ENCODE measurements at places on chromosomes 2 and 18.

GRCh38 chr18:53950545-53950944, 273.9 kb downstream of the MBD2 start:
- no peak for ATAC-seq
- no peak overlapping the region for H3K27ac ChIP-seq
- no peaks in the 10 kb centered on the region for H3K36me3 ChIP-seq
- no peak overlapping the region for H3K4me3 ChIP-seq
- no peaks in the 10 kb centered on the region for H3K4me1 ChIP-seq
- no peaks in the 10 kb centered on the region for H3K27me3 ChIP-seq

DNA sequence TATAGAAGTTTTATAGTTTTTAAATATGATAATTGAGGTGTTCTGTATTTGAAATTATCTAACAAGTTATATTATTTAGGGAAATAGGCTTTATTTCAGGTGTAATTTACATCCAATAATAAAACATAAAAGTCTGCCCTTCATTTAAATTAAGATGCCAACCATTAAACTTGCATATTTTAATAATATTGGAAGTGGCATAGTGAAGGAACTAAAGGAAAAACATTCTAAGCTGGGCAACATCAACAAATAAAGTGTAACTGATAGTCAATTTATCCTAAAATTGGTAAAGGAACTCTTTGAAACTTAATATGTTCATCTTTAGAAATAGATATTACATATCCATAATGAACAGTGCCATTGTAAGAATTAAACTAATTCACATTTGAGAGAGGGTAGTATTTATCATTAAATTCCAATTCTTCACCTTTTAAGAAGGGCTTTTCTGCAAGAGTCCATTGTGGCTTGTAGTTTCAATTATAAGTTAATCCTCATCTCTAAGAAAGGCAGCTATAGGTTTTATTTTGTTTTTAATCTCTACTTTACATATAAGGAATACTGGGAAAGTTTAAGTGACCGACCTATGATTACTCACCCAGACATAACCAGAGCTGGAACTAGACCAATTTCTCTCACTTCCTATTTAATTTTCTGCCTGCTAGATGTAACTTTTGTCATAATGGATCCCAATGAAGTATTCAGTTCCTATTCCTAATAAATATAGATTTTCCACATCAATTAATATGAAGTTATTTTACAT, 401.6 kb downstream of the XIRP2 start:
- peaks cover 14% of the 10 kb centered on the region for H3K4me1 ChIP-seq
- no peaks in the 10 kb centered on the region for H3K36me3 ChIP-seq
- H3K4me3 ChIP-seq: no peak overlapping the region
- no peak for ATAC-seq

- no peak overlapping the region for H3K27ac ChIP-seq
- peaks cover 11% of the 10 kb centered on the region for H3K27me3 ChIP-seq
- H3K4me1 ChIP-seq: no peaks in the 10 kb centered on the region
Observed at GRCh38 chr2:8719528-8719927, 37.7 kb downstream of the ID2 start.

- H3K36me3 ChIP-seq: no peaks in the 10 kb centered on the region
- peaks cover 46% of the 10 kb centered on the region for H3K4me1 ChIP-seq
- ATAC-seq: no peak
- H3K27ac ChIP-seq: peak overlapping the region; percentile 5
Observed at GRCh38 chr2:230861552-230862255, 3.0 kb upstream of the ITM2C start.

DNA sequence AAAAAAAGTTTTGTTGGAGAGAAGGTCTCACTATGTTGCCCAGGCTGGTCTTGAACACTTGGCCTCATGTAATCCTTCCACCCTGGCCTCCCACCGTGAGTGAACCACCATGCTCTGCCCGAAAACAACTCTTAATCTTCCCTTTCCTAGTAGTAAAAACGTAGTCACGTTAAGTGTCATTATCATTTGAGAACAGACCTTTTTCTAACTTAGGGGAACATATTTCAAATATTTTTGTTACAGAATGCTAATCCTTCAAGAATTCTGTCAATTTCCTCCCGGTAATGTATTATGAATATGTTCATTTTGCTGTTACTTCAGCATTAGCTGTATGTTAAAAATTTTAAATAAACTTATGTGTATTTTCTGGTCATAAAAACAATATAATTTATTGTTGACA, 49.7 kb downstream of the MTA3 start:
- H3K27ac ChIP-seq: no peak overlapping the region
- H3K27me3 ChIP-seq: no peaks in the 10 kb centered on the region
- no peak overlapping the region for H3K4me3 ChIP-seq
- H3K4me1 ChIP-seq: peaks cover 9% of the 10 kb centered on the region
- peaks cover 36% of the 10 kb centered on the region for H3K36me3 ChIP-seq

GRCh38 chr2:238810321-238810720, 37.6 kb upstream of the TWIST2 start:
- ATAC-seq: no peak
- no peaks in the 10 kb centered on the region for H3K4me1 ChIP-seq
- no peak overlapping the region for H3K4me3 ChIP-seq
- H3K36me3 ChIP-seq: no peaks in the 10 kb centered on the region
- no peak overlapping the region for H3K27ac ChIP-seq

GRCh38 chr2:240962300-240963064, 35.9 kb upstream of the SNED1 start:
- no peaks in the 10 kb centered on the region for H3K4me1 ChIP-seq
- H3K4me3 ChIP-seq: no peak overlapping the region
- ATAC-seq: no peak
- H3K36me3 ChIP-seq: no peaks in the 10 kb centered on the region
- peaks cover 37% of the 10 kb centered on the region for H3K27me3 ChIP-seq

DNA sequence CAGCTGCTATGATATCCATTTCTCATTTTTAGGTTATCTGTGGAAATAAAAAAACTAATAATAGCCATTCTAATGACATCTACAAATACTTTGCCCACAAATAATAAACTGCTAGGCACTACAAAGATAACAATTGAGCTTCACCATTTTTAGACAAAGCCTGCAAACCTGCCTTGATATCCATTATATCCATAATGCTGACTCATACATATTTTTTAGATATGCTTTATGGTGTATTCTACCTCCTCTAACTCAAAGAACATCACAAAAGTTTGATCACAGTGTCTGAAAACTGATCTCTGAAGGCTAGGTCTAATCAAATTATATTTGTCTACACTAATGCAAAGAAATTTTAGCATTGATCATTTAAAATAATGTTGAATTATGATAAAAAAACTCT, 138.4 kb downstream of the HNMT start:
- no peak for ATAC-seq
- no peak overlapping the region for H3K27ac ChIP-seq
- peaks cover 6% of the 10 kb centered on the region for H3K36me3 ChIP-seq
- no peak overlapping the region for H3K4me3 ChIP-seq

DNA sequence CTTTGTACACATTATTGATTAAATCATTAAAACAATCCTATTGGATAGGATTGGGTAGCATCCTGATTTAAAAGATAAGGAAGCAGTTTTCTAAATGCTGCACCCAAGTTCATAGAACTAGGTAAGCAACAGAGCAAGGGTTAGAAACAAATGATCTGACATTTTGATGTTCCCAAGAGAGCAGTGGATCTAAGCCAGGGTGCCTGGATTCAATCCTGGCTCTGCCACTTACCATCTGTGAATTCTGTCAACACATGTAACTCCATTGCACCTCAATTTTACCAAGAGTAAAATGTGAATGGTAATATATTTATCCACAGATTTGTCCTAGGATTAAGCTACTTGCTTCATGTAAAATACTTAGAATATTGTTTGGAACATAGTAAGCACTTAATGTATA, 982.6 kb upstream of the FANCL start:
- no peak overlapping the region for H3K4me3 ChIP-seq
- no peaks in the 10 kb centered on the region for H3K4me1 ChIP-seq
- ATAC-seq: no peak
- H3K36me3 ChIP-seq: no peaks in the 10 kb centered on the region

- no peak overlapping the region for H3K4me3 ChIP-seq
- H3K27ac ChIP-seq: peak overlapping the region; percentile 54
- ATAC-seq: no peak
- H3K36me3 ChIP-seq: peaks cover 58% of the 10 kb centered on the region
Observed at GRCh38 chr18:79438898-79439627, 43.3 kb downstream of the NFATC1 start.

- H3K4me1 ChIP-seq: peaks cover 36% of the 10 kb centered on the region
- no peaks in the 10 kb centered on the region for H3K27me3 ChIP-seq
- no peaks in the 10 kb centered on the region for H3K36me3 ChIP-seq
- no peak overlapping the region for H3K4me3 ChIP-seq
Observed at GRCh38 chr18:23982155-23983079, 32.1 kb upstream of the TTC39C start.

DNA sequence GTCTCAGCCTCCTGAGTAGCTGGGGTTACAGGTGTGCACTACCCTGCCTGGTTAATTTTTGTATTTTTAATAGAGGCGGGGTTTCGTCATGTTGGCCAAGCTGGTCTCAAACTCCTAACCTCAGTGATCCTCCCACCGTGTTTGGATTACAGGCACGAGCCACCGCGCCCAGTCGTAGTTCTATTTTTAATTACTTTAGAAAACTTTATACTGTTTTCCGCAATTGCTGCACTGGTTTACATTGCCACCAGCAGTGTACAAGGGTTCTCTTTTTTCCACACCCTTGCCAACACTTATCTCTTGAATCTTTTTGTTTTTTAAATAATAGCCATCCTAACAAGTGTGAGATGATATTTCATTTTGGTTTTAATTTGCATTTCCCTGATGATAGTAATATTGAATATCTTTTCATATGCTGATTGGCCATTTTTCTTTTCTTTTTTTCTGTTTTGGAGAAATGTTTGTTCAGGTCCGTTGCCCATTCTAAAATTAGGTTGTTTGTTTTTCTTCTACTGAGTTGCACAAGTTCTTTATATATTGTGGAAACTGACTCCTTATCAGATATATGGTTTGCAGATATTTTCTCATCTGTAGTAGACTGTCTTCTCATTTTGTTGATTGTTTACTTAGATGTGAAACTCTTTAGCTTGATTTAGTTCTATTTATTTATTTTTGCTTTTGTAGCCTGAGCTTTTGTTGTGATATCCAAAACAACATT, 16.9 kb downstream of the ALMS1 start:
- H3K27me3 ChIP-seq: no peaks in the 10 kb centered on the region
- H3K4me1 ChIP-seq: peaks cover 12% of the 10 kb centered on the region
- no peak overlapping the region for H3K4me3 ChIP-seq
- no peak for ATAC-seq

DNA sequence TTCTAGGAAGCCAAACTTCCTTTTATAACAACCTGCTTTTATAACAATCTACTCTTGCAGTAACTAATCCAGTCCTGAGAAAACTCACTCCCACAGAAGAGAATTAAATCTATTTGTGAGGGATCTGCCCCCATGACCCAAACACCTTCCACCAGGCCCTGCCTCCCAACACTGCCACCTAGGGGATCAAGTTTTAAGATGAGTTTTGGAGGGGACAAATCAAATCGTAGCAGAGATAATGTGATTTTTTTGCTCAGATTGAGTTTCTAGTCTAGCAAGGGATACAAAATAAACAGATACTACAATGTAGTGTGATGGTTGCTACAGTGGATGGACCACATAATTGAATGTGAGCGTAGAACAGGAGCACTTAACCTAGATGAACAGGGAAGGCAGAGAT, 52.2 kb downstream of the NCOA1 start:
- H3K27ac ChIP-seq: no peak overlapping the region
- H3K36me3 ChIP-seq: peaks cover 44% of the 10 kb centered on the region
- no peaks in the 10 kb centered on the region for H3K27me3 ChIP-seq
- peaks cover 35% of the 10 kb centered on the region for H3K4me1 ChIP-seq

- peaks cover 43% of the 10 kb centered on the region for H3K36me3 ChIP-seq
- H3K4me1 ChIP-seq: peaks cover 87% of the 10 kb centered on the region
- H3K27ac ChIP-seq: peak overlapping the region; percentile 98
- H3K4me3 ChIP-seq: no peak overlapping the region
- ATAC-seq: no peak
- no peaks in the 10 kb centered on the region for H3K27me3 ChIP-seq
Observed at GRCh38 chr2:27893006-27893405, 2.5 kb downstream of the BABAM2 start.

GRCh38 chr18:34224423-34225217, at the start of gene NOL4:
Gene NOL4, minus strand, starts transcription at chr18:34224913. Its CDS starts 1,660 bp downstream, at chr18:34223253.
- H3K4me3 ChIP-seq: no peak within 1 kb of the TSS
- H3K27ac ChIP-seq: no peak within 1 kb of the TSS
- H3K27me3 ChIP-seq: peaks cover 48% of the 10 kb centered on the region

DNA sequence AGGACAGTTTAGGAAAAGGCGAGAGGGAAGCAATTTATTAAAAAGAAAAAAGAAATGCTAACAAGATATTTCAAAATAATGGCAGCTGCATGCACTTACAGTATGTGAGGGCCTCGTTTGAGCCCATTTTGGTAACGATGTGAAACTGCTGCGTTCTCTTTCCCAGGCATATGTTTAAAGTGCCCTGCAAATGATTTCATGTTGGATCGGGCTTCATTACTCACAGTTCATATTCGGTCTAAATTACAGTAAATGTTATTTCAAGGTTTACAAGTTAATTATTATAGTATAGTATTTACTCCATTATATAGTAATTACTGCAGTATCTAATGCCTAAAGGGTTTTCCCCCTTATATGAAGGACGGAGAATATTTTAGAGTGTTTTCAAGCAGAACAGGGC, 679.1 kb downstream of the BCL11A start:
- H3K36me3 ChIP-seq: no peaks in the 10 kb centered on the region
- ATAC-seq: no peak
- H3K4me3 ChIP-seq: no peak overlapping the region
- H3K4me1 ChIP-seq: no peaks in the 10 kb centered on the region
- H3K27ac ChIP-seq: no peak overlapping the region
- no peaks in the 10 kb centered on the region for H3K27me3 ChIP-seq

Measured in stimulated activated memory B cell treated with anti-CD40 and anti-IgM and Interleukin-4, amounts not matched to agents 10 μg/mL and 1 μg/mL and 100 μg/mL, for 72 hours (primary cell).